ENCODE measurements at places on chromosomes 1 and 21. TPM values are rescaled to one million over a fixed set of nuclear protein-coding genes. Genes with fewer than 3 reads are reported as not detected.

DNA sequence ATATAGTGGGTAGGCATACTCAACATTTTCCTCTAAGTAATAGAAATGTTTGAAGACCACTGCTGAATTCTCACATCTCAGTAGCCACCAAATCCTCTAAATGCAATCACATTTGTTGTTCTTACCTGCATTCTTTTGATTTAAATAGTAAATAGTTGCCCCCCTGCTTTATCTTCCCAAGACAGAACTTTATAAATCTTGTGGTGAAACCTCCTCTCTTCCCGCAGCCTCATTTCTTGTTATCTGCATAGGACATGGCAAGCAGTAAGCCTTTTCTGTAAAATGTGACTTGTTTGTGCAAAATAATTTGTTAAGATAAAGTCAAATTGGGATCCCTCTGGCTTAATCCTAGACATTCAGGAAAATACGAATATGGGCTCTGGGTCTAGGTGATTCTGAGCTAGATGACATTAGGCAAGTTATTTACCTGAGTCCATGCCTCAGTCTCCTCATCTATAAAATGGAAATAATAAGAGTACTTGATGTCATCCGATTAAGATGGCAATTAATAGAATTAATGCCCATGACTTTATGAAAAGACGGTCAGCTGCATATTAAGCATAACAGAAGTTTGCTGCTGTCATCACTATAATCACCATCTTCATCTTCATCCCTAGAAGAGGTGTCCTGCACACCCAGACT, 77.7 kb downstream of the LRRC8C start:
- no peak for DNase-seq

- no peak for DNase-seq
Observed at GRCh38 chr1:218166268-218166945, 118.7 kb upstream of the RRP15 start.

DNA sequence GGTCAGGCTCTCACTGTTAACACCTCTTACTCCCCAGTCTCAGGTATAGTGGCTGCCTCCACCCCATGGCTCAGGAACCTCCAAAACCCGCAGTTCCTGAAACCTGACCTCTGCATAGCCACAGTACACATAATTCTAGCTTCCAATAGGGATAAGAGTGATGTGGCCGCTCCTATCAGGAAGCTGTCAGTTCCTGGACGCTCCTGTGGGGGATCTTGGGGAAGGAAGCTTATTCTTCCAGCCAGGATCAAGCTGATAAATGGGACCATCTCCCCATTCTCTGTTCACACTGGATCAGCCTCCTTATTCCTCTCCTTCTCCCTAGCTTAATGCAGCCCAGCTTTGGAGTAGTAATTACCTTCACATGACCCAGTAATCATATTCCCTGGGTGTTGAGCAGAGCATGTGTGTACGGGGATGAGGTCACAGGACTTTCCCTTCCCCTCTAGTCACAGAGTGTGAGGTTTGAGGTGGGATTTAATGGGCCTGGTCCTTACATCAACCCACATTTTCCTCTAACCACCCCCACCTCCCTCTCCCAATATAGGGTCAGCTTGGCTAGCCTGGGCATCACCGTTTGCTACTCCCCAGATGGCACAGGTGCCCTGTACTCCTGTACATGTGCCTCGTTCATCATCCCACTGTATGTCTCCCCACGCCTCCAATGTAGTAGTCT, 7.0 kb upstream of the POU3F1 start:
- no peak for DNase-seq

GRCh38 chr1:185317886-185318310, 855 bp upstream of the IVNS1ABP start:
- DNase-seq, result peak; percentile 33

- DNase-seq, result no peak
Observed at GRCh38 chr1:211133393-211133835, 534 bp downstream of the KCNH1 start.

Gene SPRR2F
- total RNA-seq, result not detected

Gene TFB2M
- total RNA-seq, result 23.2 TPM

- no peak for DNase-seq
Observed at GRCh38 chr1:27598295-27598687, 5.7 kb downstream of the AHDC1 start.

Gene MFAP2
- 15.8 TPM for total RNA-seq

GRCh38 chr1:55015731-55016620, 17.2 kb downstream of the BSND start:
- DNase-seq, result no peak

Gene CACNA1S
- total RNA-seq, result not detected

DNA sequence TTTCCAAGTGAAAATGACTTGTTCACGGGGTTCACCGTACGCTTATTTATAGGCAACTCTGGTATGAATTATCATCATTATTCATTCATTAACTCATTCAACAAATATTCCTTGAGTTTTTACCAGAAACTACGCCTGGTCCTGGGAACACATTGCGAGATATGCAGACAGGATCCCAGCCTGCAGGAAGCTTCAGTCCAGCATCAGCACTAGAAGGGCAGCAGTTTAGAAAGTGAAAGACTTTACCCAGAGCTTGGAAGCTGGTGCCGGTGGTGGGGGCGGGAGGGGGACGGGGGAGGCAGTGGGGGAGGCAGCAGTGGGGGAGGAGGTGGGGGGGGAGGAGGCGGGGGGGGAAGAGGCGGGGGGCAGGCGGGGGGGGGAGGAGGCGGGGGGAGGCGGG, 55.9 kb downstream of the SETD4 start:
- no peak for DNase-seq

DNA sequence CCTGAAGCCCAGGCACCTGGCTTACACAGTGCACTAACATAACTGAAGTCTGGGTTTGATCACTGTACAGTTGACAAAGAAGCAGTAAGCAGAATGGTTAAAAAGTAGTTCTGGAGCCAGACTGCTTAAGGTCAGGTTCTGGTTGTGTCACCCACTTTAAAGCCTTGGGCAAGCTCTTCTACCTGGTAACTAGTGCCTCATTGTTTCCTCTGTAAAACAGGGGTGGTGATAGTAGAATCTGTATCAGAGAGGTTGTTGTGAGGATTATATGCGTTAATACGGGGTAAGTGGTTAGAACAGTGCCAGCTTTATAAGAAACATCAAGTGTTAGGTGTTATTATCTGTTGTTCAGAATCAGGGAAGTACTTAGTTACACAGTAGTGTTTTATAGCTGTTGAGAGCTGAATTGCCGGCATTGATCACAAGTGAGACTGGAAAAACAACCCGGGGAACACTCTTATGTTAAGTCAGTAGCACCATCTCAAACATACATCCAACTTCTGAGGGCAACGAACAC, 3.7 kb downstream of the BACH1 start:
- no peak for DNase-seq

Gene ATP1A4
- not detected for total RNA-seq

Gene ETNK2
- total RNA-seq, result 19.1 TPM

DNA sequence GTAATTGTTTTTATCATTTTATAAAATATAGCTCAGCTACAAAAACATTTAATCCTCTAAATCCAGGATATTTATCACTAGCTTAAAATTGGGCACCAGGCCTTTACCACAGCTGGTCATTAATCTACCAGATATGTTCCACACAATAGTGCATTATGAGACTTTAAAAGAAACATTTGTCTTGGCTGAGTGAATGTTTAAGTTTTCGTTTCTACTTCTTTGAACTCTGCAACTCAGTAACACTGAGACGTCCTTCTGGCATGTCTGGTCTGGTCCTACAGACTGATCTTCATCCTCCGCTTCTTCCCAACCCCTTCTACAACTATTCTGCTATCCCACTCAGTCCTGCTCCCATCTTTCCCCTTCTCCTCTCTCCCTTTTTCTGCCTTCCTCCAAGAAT, 296.2 kb downstream of the NEGR1 start:
- DNase-seq, result no peak

GRCh38 chr1:38126970-38127369, 80.4 kb upstream of the POU3F1 start:
- DNase-seq, result no peak

DNA sequence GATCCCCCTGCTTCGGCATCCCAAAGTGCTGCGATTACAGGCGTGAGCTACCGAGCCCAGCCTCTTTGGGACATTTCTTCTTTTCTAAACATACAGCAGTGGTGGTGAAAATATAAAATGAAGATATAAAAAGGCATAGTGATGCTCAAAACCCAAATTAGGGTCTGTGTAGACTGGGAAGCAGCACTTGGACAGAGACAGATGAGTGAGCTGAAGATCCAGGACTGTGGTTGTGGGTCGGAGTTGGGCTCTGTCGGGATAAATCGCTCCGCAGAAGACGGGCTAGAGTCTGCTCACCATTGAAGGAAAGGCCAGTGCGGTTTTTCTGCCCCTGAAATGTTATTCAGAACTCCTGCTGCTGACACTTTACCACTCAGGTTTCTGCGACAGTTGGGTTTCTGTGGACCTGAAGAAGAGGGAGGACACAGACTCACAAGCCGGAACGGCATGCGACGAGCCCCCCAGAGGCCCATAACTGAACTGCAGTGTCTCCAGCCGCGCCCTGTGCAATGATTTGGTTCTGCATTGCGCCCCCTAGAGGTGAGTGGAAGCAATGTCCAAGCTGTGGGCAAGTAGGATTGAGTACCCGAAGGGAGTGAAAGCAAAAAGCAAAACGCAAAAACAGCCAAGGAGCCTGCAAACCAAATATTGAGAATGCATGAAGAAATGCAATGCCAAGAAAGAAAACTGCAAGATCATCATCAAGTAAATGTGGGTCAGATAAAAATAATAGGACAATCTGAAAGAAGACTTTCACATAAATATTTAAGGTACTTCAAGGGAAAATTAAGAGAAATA, 66.6 kb downstream of the GABPA start:
- peak; percentile 90 for DNase-seq

DNA sequence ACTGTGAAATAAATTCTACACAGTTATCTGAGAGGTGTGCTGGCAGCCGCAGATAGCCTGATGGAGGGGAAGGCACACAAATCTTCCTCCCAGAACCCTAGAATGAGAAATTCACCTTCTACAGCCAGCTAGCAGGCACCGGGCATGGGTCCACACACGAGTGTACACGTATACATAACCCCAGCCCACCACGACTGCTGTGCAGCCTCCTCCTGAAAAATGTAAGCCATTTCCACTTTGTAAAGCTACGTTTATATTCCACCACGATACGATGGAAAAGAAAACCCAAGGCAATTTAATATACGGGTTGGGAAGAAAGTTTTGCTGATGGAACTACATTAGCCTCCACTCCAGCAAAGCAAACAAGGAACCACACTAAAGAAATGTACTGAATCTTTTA, 1.8 kb downstream of the BTG3 start:
- DNase-seq, result no peak

DNA sequence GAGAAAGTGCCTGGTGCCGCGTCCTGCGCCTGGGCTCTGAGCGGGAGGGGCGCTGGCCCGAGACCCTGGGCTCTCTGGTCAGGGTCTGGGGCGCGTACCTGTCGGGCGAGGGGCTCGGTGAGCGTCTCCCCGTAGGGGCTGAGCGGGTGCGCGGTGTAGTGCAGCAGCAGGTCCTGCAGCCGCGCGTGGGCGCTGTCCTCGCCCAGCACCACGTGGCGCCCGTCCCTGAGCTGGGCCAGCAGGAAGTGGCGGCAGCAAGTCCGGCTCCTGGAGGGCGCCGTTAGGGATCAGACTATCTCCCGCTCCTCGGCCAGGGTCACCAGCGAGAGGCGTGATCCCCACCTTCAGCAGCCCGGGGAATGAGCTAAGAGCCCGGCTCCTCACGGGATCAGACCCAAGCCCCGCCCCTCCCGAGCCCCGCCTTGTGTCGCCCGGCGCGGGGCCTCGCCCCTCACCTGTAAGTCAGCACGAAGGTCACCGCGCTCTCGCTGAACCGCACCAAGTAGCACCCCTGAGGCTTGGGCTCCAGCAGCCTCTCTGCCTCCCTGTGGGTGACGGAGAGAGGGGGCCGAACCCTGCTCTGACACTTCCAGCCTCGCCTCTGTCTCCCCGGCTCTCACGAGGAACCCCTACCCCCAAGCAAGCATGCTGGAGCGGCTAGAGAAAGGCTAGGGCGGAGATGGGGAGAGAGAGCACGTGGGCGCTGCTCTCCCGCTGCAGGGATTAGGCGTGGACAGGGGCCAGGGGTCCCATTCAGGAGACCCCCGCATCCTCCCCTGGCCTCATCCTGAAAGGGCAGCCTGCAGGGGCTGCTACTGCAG, 2.7 kb downstream of the SH2D2A start:
- no peak for DNase-seq

- no peak for DNase-seq
Observed at GRCh38 chr21:25342816-25343215, 264.5 kb downstream of the MRPL39 start.

GRCh38 chr1:58968360-58968952, 184.6 kb upstream of the JUN start:
- DNase-seq, result peak; percentile 28

DNA sequence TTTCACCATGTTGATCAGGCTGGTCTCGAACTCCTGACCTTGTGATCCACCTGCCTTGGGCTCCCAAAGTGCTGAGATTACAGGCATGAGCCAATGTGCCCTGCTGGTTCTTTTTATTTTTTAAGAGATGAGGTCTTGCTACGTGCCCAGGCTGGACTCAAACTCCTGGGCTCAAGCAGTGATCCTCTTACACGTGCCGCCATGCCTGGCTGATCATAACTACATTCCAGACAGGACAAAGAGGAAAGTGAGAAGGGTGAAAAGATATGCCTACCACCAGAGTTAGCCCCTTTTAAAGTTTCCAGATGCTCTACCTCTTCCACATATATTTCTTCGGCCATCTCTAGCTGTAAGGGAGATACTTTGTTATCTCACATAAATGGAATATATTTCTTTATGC, 79.7 kb upstream of the SOX13 start:
- no peak for DNase-seq

DNA sequence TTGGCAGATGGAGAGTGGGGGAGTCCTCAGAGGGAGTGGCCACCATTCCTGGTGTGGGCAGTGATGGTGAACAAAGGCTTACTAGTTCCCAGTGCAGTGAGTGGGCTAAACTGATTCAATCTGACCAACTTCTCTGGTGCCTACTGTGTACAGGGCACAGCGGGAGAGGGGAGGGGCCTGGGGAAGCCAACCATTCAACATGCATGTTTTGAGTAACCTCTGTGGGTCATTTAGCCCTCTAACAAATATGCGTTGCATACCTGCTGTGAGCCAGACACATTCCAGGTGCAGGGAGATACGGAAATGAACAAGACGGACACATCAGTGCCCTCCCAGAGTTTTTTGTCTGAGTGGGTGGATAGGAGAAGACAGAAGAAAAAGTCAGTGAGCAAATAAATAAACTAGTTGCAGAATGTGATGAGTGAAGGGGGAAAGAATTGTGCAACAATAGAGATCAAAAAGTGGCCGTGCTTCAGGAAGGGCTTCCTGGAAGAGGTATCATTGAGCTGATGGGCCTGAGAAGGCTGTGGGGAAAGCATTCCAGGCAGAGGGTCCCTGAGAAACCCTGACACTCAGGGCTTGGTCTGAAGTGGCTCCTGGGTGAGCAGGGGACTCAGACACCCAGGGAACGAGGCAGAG, 78.8 kb downstream of the EPHB2 start:
- no peak for DNase-seq

GRCh38 chr1:150366416-150367296, 2.7 kb downstream of the RPRD2 start:
- DNase-seq, result no peak

Gene DCST1
- total RNA-seq, result not detected

GRCh38 chr1:31744165-31744888, 19.8 kb downstream of the ADGRB2 start:
- no peak for DNase-seq

All from H4 (cell line).